Activated CD4-positive, alpha-beta memory T cell treated with anti-CD3 and anti-CD28 coated beads, Interleukin-2, amount 10 ng/mL, durations not matched to agents 7 days and 5 days (primary cell): ENCODE measurements at places on chromosomes 12 and 14. TPM values are rescaled to one million over a fixed set of nuclear protein-coding genes. Genes with fewer than 3 reads are reported as not detected.

The SLC4A8 gene
- 5.2 TPM for total RNA-seq

The TTC5 gene
- total RNA-seq = 21.2 TPM

- H3K4me3 ChIP-seq = peak overlapping the region; percentile 76
- no peak overlapping the region for H3K27ac ChIP-seq
- no peaks in the 10 kb centered on the region for H3K36me3 ChIP-seq
- H3K4me1 ChIP-seq = peaks cover 12% of the 10 kb centered on the region
- peaks cover 41% of the 10 kb centered on the region for H3K27me3 ChIP-seq
Measured at GRCh38 chr12:10153271-10154144, 18.4 kb downstream of the OLR1 start.

The GPHN gene
- 15.9 TPM for total RNA-seq

DNA sequence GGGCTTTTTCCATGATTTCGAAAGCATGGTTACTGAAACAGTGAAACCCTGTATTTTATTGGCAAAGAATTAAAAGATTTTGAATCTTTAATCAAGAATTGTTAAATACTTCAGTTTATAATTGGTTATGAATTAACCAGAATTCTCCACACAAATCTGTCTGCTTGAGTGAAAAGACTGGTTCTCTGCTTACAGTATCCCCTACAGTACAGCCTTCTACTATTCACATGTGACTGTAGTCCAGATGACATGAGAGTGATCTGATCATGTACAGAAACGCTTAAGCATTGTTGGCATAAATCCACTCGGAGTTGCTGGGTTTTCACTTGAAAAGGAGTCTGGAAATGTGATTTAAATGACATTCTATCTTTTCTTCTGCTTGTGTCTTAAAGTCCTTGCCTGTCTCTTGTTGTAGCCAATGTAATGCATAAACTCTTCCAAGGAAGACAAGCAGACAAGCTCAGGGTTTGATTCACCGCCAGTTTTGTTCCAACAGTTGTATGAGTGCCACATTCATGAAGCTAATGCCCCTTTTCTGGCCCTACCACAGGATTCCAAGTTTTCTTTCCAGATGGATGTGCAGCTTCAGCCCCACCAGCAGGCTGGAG lies 222.0 kb upstream of the LRIG3 start:
- no peak overlapping the region for H3K27ac ChIP-seq
- DNase-seq = no peak
- no peaks in the 10 kb centered on the region for H3K4me1 ChIP-seq

DNA sequence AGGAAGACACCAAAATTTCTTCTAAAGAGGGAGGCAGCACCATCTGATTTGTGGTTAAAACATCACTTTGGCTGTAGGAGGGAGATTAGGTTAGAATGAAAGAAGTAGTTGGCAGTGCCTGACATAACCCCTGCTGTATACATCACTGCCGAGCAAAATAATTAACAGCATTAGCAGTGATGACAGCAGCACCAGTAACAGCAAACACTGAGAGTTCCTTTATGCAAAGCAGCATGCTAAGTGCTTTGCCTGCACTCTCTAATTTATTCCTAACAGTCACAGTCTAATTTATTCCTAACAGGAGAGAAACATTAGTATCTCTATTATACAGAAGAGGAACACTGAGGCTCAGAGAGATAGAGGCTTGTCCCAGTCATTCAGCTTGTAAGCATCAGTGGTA lies 1469.7 kb downstream of the AACS start:
- no peak for DNase-seq
- no peak overlapping the region for H3K27ac ChIP-seq
- H3K27me3 ChIP-seq = no peaks in the 10 kb centered on the region
- H3K36me3 ChIP-seq = no peaks in the 10 kb centered on the region
